ENCODE measurements at places on chromosomes 7 and 10. TPM values are rescaled to one million over a fixed set of nuclear protein-coding genes. Genes with fewer than 3 reads are reported as not detected.

The AFAP1L2 gene
- total RNA-seq, result not detected

The ZCWPW1 gene
- total RNA-seq, result 1.1 TPM

The SEMA3D gene
- total RNA-seq, result 23.3 TPM

DNA sequence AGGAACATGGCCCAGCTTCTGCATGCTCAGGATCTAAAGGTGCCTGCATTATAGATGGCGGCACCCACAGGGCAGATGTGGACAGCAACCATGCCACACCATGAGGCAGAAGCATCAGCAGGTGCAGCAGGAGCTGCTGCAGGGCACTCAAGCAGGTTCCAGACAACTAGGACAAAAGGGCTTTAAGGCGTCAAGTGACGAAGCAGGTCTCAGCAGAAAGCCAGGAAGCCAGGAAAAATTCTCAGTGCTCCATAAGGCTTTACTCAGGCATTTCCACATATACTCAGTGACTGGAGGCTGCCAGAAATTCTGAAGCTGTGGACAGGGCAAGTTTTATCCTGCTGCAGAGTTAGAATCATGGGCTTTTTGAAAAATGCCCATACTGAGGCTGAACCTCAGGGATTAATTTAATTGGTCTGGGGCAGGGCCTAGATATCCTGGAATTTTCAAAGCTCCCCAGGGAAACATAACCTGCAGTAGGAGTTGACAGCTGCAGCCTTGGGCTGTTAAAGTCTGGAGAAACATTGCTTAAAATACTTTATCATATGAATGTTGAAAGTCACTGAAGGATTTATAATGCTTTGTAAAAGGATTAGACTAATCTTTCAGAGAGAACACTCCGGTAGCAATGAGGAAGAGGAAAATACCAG, 68.1 kb upstream of the RNF148 start:
- H3K36me3 ChIP-seq, result no peaks in the 10 kb centered on the region
- no peak overlapping the region for H3K4me3 ChIP-seq
- peak; percentile 86 for DNase-seq
- H3K27me3 ChIP-seq, result no peaks in the 10 kb centered on the region

DNA sequence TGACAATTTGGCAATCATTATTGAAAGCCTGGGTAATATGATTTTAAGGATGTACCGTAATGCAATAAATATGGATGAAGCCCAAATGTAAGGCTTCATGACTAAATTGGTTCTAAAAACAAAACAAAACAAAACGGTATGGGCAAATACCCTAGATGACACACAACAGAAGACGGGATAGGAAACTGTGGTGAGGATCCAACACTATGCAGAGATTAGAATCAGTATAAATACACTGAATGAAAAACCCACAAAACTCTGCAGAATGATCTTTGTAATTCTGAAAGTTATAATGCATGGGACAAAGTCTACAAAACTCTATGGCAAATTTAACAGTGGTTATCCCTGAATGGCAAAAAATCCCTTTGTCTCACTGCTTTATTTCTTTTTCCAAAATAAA, 57.6 kb downstream of the MALSU1 start:
- peaks cover 8% of the 10 kb centered on the region for H3K4me1 ChIP-seq
- no peak for DNase-seq

- no peaks in the 10 kb centered on the region for H3K27me3 ChIP-seq
- no peak overlapping the region for H3K4me3 ChIP-seq
- no peaks in the 10 kb centered on the region for H3K4me1 ChIP-seq
- H3K27ac ChIP-seq, result no peak overlapping the region
- no peaks in the 10 kb centered on the region for H3K36me3 ChIP-seq
Measured at GRCh38 chr7:16144361-16144760, 277.0 kb downstream of the CRPPA start.

DNA sequence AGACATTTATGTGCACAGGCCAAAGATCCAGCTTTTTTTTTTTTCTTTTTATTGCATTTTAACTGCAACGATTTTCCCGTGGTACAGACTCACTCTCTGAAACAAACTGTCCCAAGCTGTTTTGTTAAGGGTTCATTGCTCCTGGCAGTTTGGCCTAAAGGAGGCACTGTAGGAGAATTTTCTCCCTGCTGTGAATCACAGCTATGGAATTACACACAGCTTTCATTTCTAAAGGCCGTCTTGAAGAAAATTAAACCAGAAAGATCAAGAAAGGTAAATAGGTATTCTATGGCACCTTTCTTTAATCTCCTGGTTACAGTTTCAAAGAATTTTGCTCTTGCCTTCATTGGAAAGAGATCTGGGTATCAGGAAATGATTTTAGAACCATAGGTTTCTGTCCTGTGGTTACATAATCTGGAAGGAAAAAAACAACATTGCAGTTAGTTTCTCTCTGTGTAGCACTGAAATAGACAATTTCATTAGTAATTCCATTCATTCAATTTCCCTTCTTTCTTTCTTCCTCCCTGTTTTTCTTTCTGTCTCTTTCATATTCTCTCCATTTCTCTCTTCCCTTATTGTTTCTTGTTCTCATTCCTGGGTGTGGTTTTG, 51.2 kb downstream of the PDK4 start:
- no peak overlapping the region for H3K27ac ChIP-seq
- no peaks in the 10 kb centered on the region for H3K36me3 ChIP-seq
- DNase-seq, result peak; percentile 39
- peaks cover 5% of the 10 kb centered on the region for H3K4me1 ChIP-seq

GRCh38 chr10:60569681-60570080, 180.0 kb upstream of the ANK3 start:
- H3K4me1 ChIP-seq, result peaks cover 9% of the 10 kb centered on the region
- H3K27ac ChIP-seq, result no peak overlapping the region
- DNase-seq, result no peak
- no peaks in the 10 kb centered on the region for H3K36me3 ChIP-seq

DNA sequence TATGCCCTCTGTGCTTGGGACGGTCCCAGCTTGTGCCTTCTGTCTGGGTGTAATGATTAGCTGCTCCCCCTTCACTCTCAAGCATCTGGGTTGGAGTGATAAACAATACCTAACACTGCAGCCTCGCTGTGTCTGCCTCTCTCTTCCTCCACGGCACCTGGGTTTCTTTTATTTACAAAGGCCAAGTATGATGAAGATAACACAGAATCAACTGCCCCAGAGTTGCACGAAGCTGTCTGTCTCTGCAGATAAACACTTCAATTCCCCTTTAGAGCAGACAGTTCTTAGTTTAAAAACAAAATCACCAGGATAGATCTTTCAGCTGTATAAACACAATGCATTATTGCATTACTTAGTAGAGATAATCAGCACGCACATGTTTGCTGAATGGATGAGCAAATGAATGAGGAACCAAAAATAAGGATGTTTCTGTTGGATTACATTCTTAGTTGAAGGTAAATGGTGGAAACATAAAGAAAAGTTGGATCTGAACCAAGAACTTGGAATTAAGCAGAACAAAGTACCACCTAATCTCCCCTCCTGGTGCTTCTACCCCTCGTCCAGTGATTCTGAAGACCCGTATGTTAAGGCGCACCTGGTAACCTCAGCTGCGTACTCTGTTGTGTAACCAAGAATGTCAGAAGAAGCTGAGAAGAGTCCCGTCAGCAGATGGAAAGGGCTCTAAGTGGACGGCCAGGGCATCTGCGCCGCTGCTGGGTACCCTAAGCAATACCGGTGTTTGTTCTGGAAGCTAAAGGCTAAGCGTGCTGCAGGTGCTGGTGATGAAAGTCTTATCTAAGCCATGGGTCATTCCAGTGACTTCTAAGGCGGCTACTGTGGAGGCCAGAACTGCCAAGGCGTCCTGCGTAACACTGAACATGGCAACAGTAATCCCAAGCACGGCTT, 26.6 kb downstream of the INSIG1 start:
- H3K27me3 ChIP-seq, result peaks cover 33% of the 10 kb centered on the region
- no peaks in the 10 kb centered on the region for H3K36me3 ChIP-seq
- no peak overlapping the region for H3K27ac ChIP-seq
- no peak for DNase-seq
- no peak overlapping the region for H3K4me3 ChIP-seq

- no peaks in the 10 kb centered on the region for H3K36me3 ChIP-seq
- peak overlapping the region; percentile 52 for H3K4me3 ChIP-seq
- no peak for DNase-seq
- peaks cover 6% of the 10 kb centered on the region for H3K4me1 ChIP-seq
- H3K27ac ChIP-seq, result no peak overlapping the region
Measured at GRCh38 chr7:101743995-101744360, 73.4 kb upstream of the CUX1 start.

- H3K36me3 ChIP-seq, result no peaks in the 10 kb centered on the region
- no peak for DNase-seq
- peaks cover under 1% of the 10 kb centered on the region for H3K4me1 ChIP-seq
- no peaks in the 10 kb centered on the region for H3K27me3 ChIP-seq
- H3K4me3 ChIP-seq, result no peak overlapping the region
- no peak overlapping the region for H3K27ac ChIP-seq
Measured at GRCh38 chr10:129387258-129387525, 79.8 kb upstream of the MGMT start.

DNA sequence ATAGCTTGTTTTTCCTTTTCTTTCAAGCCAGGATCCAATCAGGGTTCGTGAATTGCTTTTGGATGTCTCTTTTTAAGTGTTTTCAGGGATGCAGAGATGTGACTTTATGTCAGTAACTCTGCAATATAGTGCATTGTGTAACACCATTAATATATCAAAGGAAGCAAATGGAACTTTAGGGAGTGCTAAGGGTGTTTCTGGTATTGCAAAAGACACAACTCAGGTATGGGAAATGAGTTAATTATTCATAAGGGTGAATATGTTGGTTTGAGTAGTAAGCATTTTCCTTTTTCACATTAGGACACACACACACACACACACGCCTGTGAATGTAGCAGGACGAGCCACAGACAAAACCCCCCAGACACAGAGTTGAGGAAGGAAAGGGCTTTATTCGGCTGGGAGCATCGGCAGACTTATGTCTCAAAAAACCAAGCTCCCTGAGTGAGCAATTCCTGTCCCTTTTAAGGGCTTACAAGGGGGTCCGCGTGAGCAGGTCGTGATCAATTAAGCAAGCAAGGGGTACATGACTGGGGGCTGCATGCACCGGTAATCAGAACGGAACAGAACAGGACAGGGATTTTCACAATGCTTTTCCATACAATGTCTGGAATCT, 31.8 kb upstream of the GSDME start:
- no peak overlapping the region for H3K4me3 ChIP-seq
- H3K27ac ChIP-seq, result no peak overlapping the region
- no peaks in the 10 kb centered on the region for H3K27me3 ChIP-seq
- H3K4me1 ChIP-seq, result no peaks in the 10 kb centered on the region
- no peak for DNase-seq

GRCh38 chr7:28592861-28593260, 180.5 kb downstream of the CREB5 start:
- no peaks in the 10 kb centered on the region for H3K4me1 ChIP-seq
- no peak for DNase-seq
- H3K27ac ChIP-seq, result no peak overlapping the region
- no peak overlapping the region for H3K4me3 ChIP-seq
- H3K36me3 ChIP-seq, result no peaks in the 10 kb centered on the region

DNA sequence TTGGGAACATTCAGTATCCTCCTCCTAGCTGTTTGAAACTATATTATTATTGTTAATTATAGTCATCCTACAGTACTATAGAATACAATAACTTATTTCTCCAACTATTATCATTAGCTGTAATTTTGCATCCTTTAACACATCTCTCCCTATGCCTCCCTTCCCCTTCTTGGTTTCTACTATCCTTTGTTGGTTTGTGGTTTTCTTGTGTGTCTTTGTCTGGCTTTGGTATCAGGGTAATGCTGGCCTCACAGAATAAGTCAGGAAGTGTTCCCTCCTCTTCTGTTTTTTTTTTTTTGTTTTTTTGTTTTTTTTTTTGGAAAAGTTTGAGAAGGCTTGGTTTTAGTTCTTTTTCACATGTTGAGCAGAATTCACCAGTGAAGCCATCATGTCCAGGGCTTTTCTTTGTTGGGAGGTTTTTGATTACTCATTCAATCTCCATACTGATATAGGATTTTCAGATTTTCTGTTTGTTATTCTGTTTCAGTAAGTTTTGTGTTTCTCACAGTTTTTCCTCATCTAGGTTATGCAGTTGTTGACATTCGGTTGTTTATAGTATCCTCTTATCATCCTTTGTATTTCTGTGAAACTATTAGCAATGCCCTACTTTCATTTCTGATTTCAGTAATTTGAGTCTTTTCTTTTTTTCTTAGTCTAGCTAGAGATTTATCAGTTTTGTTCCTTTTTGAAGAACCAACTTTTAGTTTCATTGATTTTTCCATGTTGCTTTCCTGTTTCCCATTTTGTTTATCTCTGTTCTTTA, 21.6 kb downstream of the C1GALT1 start:
- no peaks in the 10 kb centered on the region for H3K36me3 ChIP-seq
- H3K4me3 ChIP-seq, result no peak overlapping the region
- H3K27ac ChIP-seq, result no peak overlapping the region

GRCh38 chr10:50334273-50334672, 83.0 kb upstream of the ASAH2 start:
- H3K4me3 ChIP-seq, result no peak overlapping the region
- DNase-seq, result no peak
- H3K4me1 ChIP-seq, result no peaks in the 10 kb centered on the region
- no peaks in the 10 kb centered on the region for H3K27me3 ChIP-seq

- no peak within 1 kb of the TSS for H3K27ac ChIP-seq
- H3K27me3 ChIP-seq, result no peaks in the 10 kb centered on the region
- peaks cover 6% of the 10 kb centered on the region for H3K36me3 ChIP-seq
- no peak within 1 kb of the TSS for H3K4me3 ChIP-seq
Measured at GRCh38 chr7:100464210-100464660, at the start of gene SPACDR. Gene SPACDR, minus strand, starts transcription at chr7:100464260. Its CDS starts 235 bp downstream, at chr7:100464025.

DNA sequence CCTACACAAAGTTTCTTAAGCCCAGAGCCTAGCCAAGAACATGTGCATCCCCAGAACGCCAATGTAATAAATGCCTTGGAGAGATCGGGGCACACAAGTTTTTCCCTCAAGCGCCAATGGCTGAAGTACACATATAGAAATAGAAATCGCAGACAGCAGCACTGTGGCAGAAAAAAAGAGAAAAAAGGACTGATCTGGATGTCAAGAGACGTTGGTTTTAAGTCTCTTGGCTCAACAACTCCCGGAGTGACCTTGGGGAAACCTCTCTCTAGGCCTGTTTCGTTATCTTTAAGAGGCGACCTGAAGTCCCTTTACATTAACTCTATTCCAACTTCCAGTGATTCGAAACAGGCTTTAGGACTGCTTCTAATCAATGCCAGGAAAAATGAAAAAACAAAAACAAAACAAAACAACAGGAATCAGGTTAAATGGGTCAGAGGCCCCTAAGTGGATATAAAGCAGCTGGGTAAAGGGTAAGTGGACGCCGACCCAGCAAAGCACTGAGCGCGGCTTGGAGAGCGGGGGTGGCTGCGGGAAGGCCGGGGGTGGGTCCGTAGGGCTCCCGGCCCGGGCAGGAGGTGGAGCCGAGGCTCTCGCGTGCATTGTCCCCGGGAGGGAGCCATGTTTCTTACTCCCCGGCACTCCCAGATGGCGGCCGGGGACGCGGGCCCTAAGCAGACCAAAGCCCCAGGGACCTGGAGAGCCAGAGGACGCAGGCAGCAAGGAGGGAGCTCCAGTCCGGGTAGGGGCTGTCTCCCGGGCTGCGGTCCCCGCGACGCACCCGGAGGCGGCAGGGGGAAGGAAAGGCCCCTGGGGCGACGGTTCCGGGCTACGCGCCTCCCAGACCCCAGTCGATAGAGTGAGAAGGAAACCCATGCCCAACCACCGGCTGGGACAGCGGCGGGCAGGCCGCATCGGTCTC, 757 bp downstream of the EIF3A start:
- peaks cover 13% of the 10 kb centered on the region for H3K4me1 ChIP-seq
- peak; percentile 72 for DNase-seq
- no peaks in the 10 kb centered on the region for H3K27me3 ChIP-seq
- peak overlapping the region; percentile 84 for H3K4me3 ChIP-seq

- no peak overlapping the region for H3K27ac ChIP-seq
- H3K27me3 ChIP-seq, result no peaks in the 10 kb centered on the region
- DNase-seq, result no peak
Measured at GRCh38 chr7:48049850-48050249, 14.5 kb downstream of the C7orf57 start.

- no peak overlapping the region for H3K27ac ChIP-seq
- no peak for DNase-seq
- H3K27me3 ChIP-seq, result peaks cover 39% of the 10 kb centered on the region
- H3K4me3 ChIP-seq, result no peak overlapping the region
Measured at GRCh38 chr7:132590162-132590561, 13.9 kb upstream of the PLXNA4 start.

All from A673 (cell line).